GM10248 (cell line): ENCODE measurements at places on chromosomes 11 and 22.

DNA sequence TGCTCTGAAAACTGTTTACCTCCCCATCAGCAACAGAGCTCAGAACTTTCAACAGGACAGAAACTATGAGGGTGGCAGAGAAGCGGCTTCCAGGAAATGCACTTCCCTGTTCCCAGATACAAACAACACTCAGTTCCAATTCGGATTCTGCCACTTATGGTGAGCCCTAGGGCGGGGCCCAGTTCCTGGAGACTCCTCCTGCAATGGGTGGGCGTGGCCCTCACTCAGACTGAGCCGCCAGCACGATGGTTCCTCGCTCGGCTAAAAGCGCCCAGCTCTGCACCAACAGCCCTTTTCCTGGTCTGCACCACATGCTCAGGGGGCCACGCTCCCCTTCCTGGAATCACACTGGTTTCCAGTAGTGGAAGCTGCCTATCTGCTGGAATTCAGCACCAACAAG lies 314.1 kb downstream of the CTTN start:
- DNase-seq, result no peak

GRCh38 chr11:70468256-70469195 lies 70.2 kb downstream of the CTTN start:
- no peak for DNase-seq

DNA sequence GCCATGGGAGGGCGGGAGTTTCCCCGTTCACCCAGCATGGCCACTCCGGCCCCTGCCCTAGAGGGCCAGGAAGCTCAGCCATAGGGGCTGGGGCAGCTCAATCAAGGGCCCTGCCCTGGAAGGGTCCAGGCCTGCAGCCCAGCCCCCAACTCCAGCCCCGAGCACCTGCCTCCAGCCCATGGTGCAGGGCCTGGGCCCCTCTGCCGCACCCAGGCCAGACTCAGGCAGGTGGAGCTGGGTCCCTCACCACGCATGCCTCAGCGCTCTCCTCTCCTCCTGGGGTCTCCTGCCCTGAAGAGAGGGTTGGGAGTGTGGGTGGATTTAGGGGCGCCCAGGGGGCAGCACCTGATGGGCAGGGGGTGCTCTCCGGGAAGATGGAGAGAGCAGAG lies 13.1 kb downstream of the MLC1 start:
- no peak for DNase-seq

DNA sequence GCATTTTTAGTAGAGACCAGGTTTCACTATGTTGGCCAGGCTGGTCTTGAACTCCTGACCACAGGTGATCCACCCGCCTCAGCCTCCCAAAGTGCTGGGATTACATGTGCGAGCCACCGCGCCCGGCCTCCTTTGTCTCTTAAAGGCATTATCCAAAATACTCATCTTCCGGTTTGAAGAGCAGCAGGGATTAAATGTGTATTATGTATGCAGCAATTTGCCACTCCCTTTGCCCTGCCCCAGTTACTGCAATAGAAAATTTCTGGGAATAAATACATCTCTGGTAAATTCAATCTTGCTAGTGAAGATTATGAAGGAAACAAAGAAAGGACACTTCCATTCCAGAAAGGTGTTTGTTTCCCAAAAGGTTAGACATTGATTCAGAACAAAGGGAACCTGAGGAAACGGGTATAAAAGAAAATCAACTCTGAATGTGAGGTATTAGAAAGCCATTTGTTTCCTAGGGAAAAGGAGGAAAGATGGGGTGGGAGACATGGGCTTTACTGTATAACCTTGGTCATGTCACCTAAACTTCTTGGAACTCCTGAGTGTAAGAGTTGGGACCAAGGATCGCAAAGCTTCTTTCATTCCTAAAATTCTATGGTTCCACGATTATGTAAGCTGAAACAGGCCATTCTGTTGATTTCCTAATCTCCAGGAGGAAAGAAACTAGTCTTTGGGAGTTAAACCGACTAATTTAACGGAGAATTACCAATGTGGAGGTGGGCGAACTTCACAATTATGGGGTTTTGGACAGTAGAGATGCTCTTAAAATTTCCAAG lies 959 bp upstream of the HIPK3 start:
- no peak for DNase-seq

DNA sequence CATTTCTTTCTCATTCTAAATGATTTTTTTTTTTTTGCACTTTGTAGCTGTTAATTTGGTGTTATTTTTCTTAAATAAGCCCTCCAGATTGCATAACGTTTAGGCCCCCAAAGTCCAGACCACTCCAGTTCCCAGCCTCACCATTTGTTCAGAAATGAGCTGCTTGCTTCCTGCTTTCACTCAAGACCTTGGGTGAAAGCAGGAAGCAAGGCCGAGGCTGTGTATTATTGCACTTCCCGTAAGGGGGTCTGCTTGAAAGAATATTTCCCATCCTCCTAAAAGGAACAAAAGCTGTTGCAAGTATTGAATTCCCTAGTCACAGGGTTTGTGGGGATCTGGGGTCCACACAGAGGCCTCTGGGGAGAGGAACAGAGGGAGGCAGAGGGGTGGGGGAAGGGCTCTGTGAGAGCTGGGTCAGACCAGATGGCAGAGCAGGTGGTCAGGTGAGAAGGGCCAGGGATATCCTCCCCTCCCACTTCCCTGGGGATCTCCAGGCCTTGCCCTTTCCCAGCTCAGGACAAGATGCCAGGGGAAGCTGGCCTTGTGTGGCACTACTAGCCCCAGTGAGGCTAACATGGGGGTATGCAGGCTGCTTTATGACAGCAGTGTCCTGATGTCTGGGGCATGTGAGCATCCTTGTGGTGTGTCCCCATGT lies 51.6 kb upstream of the MYEOV start:
- no peak for DNase-seq

GRCh38 chr22:49211176-49211575 lies 616.5 kb downstream of the BRD1 start:
- no peak for DNase-seq

DNA sequence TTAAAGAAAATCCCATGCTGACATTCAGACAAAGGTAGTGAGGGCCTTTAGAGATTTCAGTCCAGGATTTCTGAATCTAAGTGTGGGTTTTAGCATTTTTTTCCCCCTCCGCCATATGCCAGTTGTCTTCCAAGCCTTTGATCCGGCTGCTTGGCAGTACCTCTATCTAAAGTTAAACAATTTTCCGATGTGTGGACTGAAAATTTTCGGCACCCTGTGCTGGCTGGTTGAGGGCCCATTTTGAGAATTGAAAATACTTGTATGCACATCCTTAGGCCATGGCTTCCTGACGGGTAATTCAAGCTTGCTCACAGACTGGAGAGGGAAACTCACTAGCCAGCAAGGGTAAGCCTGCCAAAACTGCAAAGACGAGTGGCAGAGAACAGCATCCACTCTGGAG lies 131.9 kb upstream of the NARS2 start:
- DNase-seq, result no peak

- DNase-seq, result no peak
Measured at GRCh38 chr11:2448661-2449547, 4.1 kb downstream of the KCNQ1 start.

- DNase-seq, result peak; percentile 77
Measured at GRCh38 chr11:45105233-45105983, 41.0 kb upstream of the PRDM11 start.

GRCh38 chr11:121347813-121348212 lies 55.2 kb downstream of the SC5D start:
- DNase-seq, result no peak

GRCh38 chr11:48077251-48077650 lies 96.9 kb downstream of the PTPRJ start:
- DNase-seq, result no peak

- DNase-seq, result no peak
Measured at GRCh38 chr11:116792869-116793771, 1.4 kb upstream of the APOA5 start.

DNA sequence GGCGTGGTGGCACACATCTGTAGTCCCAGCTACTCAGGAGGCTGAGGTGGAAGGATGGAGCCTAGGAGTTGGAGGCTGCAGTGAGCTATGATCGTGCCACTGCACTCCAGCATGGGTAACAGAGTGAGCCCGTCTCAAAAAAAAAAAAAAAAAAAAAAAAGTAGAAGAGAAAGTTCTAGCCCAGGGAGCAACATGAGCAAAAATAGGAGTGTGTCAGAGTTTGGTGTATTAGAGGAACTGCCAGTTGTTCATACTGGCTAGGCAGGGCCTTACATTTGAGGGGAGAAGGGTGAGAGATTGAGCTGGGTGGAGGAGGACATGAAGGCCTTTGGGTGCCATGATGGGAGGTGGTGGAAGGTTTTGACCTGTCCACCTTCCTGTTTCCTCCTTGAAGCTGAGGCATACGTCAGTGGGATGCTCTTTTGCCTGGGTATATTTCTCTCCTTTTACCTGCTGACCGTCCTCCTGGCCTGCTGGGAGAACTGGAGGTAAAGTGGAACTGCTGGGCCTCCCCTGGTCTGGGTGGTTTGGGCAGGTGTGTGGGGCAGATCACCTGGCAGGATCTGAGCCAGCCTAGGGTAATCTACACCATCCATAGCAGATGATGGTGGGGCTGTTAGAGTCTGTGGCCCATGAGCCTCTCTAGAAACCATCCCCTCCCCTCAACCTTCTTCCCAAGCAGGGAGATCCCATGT lies 7.3 kb downstream of the SIDT2 start:
- DNase-seq, result peak; percentile 65

DNA sequence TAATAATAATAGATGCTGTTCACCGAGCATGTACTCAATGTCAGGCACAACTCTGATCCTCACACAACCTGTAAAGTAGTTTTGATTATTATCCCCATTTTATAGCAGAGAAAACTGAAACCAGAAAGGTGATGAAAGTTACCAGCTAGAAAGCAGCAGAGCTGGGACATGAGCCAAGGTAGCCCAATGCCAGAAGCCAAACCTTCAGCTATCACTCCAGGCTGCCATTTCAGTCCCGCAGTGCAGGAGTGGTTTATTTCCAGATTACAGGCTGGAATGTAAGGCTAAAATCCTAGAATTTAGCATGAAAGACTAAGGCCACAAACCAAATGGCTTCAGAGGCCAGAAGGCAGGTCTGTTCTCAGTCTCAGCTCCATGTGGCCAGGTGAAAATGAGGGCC lies 108.8 kb downstream of the TENM4 start:
- DNase-seq, result no peak

GRCh38 chr22:39546889-39547586 lies 14.5 kb upstream of the RPS19BP1 start:
- DNase-seq, result no peak

DNA sequence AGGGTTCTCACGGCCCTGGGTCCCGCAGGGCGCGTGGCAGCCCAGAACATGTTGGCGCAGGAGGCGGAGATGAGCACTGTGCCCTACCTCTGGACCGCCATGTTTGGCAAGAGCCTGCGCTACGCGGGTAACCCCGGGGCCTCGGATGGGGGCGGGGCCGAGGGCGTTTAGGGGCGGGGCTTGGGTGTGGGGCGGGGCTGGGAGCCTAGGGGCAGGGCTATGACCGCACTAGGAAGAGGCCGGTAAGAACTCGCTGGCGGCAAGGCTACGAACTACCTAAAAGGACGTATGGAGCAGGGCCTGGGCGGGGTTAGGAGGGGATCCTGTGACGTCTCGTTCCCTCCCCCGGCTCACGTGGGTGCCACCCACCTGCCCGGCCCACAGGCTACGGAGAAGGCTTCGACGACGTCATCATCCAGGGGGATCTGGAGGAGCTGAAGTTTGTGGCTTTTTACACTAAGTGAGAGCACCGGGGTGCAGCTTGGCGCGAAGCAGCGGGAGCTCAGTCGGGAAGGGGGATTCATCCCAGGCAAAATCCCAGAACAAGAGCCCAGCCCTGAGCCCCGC lies 2.8 kb upstream of the LZTR1 start:
- DNase-seq, result peak; percentile 85

DNA sequence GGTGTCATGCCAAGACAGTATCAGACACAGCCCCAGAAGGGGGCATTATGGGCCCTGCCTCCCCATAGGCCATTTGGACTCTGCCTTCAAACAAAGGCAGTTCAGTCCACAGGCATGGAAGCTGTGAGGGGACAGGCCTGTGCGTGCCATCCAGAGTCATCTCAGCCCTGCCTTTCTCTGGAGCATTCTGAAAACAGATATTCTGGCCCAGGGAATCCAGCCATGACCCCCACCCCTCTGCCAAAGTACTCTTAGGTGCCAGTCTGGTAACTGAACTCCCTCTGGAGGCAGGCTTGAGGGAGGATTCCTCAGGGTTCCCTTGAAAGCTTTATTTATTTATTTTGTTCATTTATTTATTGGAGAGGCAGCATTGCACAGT lies 14.6 kb downstream of the IL10RA start:
- DNase-seq, result no peak

DNA sequence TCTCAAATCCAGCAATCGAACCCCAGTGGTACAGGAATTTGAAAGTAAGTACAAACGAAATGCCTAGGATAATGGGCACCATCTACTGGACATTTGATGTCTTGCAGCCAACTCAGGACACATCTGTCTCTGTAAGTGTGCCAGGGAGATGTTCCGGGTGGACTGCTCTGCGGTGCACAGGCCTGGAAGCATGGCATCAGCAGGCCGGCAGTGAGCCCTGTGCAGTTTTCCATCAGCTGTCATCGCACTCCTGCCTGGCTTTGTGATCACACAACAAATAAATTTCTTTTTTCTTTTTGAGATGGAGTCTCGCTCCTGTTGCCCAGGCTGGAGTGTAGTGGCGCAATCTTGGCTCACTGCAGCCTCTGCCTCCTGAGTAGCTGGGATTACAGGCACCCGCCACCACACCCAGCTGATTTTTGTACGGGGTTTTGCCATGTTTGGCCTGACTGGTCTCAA lies 71.0 kb downstream of the JAM3 start:
- DNase-seq, result peak; percentile 69

DNA sequence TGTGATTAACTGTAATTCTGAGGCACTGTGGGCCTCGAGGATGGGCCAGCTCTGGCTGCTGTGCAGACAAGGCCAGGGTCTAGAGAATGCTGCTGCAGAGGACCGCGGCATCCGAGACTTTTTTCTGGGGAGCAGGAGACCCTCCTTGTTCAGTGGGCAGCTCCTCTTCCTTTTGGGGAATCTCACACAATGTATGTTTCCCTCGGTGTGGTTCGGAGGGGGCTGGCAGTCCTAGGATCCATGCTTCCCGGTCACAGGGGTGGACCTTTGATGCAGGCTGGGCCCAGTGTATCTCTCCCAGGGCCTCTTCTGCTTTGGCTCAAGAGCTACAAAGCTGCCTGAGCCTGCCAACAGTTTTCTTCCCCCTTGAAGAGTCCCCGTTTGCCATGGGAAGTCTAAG lies 31.5 kb downstream of the MYEOV start:
- DNase-seq, result no peak

DNA sequence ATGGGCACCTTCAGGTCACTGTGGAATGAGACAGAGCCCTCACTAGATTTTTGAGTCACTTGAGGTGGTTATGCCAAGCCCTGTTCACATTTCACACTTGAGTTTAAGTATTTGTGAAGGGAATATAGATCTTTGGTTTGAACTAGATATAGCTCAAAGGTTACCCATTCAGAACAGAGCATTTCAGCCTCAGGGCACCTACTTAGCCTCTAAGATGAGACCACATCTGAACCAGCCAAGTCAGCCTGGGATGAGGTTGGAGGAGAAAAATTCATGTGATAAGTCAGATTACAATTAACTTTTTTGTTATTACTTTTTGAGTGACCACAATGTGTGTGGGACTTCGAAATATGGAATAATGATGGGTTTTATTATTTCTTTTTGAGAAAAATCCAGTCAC lies 127.8 kb downstream of the TEAD1 start:
- no peak for DNase-seq

GRCh38 chr11:111177037-111177871 lies 68.3 kb upstream of the POU2AF2 start:
- peak; percentile 34 for DNase-seq
